Activated naive CD4-positive, alpha-beta T cell treated with anti-CD3 and anti-CD28 coated beads, Interleukin-2, amount 50 U/mL, for 72 hours (primary cell): ENCODE measurements at places on chromosomes 11 and 22.

GRCh38 chr11:94785509-94785908 lies 17.4 kb downstream of the AMOTL1 start:
- no peak for DNase-seq

- no peak for DNase-seq
Measured at GRCh38 chr11:129694966-129695365, 120.7 kb upstream of the TMEM45B start.

- no peak for DNase-seq
Measured at GRCh38 chr11:44167046-44167445, 71.6 kb downstream of the EXT2 start.

GRCh38 chr22:25763239-25763777 lies 21.3 kb downstream of the MYO18B start:
- no peak for DNase-seq

DNA sequence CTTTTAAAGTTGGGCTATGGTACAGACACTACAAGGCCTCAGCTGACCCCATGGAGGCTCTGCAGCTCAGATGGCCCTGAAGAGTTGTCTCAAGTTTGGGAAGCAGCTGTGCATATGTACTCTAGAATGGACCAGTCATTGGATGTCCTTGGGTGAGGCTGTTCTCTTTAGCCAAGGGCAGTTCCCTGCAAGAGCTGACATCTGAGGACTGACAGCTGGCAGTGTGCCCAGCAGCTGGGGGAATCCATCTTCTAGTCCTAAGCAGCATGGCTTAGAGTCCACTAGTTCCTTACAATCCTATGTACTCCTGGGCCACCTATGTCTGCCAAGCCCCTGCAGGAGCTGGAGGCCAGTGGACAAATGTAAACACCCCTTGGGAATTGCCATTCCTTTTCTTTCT lies 76.5 kb downstream of the C11orf91 start:
- no peak for DNase-seq

DNA sequence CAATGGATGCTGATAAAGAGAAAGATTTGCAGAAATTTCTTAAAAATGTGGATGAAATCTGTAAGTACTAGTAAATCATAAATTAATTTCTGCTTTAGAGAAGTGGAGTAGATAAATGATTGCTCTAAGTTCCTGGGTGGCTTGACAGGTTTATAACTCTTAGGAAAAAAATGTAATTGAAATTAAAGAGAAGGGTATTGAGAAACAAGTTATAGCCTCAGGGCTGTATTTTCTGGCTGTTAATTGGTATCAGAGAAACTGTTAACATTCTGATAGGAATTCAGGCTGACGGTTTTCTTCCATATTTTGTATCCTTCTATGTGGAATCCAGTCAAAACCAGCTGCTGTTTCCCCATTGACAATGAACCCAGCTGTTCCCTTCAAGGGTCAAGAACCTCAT lies 1.9 kb downstream of the TTC12 start:
- DNase-seq, result no peak

DNA sequence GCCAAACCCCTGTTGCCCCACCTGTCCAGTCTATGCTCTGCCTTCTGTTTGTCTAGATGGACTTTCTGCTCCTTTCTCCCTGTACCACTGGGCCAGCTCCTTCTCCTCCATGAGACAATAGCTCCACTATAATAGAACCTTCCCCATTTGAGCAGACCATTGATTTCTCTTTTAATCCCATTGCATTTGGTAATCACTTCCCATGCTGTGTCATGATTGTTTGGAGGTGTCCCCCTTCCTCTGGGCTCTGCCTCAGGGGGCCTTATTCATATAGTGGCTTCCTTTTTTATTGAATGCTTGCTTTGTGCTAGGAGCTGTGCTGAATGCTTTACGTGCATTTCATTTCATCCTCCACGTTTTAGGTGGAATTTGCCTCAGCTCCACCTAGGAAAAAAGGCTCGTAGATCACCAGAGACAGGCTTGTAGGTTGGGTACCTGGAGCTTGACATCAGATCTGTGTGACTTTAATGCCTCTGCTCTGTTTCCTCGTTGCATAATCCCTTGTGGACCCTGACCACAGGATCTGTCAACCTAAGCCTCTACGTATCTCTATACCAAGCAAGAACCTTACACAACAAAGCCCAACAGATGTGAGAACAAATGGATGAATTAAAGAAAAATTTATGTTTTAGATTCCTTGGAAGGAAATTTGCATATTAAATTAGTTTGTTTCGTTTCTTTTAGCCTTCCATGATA lies 106.2 kb upstream of the RASSF10 start:
- no peak for DNase-seq

DNA sequence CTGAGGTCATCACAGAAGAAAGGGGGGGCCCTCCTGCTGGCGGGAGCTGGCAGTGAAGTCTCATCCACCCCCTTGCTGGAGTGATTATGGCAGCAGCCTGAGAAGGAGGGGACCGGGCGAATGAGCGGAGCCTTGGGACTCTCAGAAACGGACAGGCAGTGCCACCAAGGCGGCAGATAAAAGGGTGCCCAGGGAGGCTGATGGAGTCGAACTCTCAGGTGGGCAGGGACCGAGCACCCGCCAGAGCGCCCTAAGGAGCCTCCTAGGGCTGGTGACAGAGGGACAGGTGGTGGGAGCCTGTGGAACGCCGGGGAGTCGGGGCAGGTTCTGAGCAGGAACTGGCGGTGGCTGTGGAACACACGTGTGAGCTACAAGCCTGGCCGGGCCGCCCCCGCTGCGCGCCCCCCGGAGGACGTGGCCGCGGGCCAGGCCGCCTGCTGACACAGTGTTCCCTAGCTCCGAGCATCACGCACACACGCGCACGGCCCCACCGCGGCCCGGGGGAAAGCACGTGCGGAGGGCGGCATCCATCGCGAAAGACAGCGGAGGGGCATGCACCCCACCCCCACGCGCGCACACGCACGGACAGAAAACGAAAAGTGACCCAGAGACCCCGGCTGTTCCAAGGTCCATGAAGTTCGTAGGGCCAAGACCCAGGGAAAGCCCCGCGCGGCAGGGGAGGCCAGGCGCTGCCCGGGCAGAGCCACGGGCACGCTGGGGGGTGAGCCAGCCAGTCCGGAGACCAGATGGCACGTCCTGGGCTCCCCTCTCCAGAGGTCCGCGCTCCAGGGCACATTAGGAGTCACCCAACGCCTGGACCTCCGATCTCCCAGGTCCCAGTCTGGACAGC lies 1.0 kb downstream of the VWCE start:
- DNase-seq, result peak; percentile 39

DNA sequence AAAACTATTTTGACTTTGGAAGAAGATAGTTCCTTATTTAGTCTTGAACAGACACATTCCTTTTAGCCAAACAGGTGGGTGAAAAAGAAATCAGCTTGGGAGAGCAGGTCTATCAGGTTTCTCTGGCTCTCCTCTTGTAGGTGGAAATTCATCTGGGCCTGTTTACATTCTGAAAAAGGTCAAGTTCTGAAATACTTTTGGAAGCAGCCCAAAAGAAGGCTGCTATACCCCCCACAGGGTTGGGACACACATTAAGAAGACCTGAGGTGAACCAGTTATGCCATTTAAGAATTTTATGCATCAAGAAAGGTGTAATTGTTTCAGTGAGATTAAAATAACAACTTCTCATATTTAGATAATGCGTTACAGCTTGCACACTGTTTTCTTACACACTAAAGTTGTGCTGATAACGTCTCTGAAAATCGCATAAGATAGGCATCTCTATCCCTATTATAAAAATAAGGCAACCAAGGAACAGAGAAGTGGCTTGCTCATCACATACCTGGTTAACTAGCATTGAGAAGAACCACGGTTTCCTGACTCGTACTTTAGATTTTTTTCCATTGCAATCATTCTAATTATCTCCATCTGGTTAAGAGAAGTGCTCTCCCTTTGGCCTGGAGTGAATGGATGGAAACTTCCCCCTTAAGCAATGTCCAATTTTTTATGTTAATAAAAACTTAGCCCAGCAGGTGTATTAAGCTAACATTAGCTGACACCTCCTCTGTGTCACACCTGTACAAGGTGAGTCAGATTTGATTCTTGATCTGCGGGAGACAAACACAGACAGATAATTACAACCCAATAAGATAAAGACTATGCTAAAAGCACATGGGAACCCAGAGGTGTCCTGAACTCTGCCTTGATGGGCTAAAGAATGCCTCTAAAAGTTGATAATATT lies 60.5 kb upstream of the UCP3 start:
- DNase-seq, result no peak

DNA sequence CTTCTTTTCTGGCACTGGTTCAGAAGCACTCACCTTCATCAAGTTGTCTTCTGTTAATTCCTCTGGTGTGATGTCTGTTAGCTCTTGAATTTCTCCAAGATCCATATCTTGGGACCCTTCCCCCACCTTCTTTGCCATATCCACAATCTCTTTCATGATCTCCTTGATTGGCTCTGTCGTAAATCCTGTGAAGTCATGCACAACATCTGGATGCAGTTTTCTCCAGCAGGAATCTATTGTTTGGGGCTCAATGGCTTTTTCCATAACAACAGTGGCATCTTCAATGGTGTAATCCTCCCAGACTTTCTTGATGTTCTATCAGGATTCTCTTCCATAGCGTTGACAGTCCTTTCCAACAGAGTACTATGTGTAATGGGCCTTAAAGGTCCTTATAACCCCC lies 96.9 kb downstream of the CSTPP1 start:
- no peak for DNase-seq

DNA sequence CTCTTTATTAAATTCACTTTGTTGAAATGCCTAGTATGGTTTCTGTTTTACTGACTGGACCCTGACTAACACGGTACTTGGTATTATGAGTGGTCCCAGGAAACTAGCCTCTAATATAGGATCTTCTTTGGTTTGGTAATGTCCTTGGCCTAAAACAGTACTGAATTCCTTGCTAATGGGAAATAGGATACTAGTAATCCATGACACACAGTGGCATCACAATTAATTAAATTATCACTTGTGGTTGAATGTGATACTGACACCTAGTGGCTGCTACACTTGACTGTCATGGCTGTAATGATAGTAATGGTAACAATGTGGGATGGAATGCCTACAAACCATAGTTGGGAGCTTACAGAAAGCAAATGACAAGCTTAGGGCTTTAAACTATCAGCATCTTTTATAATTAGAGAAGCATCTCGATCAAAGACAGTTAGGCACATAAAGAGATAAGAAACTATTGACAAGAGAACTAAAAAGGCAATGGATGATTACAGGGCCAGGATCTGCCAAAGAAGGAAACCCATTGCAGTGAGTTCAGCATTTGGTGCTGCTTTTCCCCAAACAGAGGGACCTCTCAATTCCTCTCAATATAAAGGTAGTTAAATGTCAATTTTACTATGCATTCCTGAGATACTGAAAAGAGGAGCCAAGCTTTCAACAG lies 8.6 kb downstream of the DNHD1 start:
- DNase-seq, result no peak

GRCh38 chr11:45166604-45166897 lies 20.1 kb downstream of the PRDM11 start:
- no peak for DNase-seq
